ENCODE measurements at places on chromosomes 13 and 19.

DNA sequence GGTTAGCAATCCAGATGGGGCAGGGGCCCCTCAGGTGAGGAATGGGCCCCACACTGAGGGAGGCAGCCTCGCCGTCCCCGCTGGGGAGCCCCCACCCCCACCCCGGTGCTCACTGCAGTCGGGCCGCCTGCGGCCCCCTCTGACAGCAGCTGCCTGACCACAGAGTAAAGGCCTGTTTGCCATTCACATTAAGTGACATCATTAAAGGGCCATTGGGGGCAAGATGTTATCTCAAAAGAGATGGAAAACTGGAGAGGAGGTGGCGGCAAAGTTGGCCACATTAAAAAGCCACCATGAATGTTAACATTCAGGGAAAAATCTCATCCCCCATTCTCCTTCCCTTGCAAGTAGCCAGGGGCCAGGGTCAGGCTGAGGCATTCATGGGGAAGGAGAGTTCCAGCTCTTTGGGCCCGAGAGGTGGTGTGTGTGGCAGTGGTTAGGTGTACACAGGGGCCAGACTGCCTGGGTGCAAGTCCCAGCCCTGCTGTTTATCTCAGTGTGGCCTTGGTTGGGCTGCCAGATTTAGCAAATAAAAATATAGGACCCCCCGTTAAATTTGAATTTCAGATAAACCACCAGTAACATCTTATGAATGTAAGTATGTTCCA, 20.9 kb downstream of the VSTM2B start:
- no peak for DNase-seq

DNA sequence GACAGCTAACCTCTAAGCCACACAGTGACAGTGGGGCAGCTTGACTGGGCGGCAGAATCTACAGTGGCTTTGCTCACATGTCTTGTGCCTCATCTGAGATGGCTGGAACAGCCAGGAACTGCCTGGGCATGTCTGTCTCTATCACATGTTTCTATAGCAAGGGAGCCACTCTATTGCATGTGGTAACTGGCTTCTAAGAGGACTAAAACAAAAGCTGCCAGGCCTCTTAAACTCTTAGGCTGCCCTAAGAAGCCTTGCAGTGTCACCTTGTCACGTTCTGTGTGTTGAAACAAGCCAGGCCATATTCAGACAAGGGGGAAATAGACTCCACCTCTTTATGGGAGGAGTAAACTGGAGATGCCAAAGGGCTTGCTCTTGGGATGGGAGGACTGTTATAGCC, 122.9 kb upstream of the MAB21L1 start:
- no peak for DNase-seq

DNA sequence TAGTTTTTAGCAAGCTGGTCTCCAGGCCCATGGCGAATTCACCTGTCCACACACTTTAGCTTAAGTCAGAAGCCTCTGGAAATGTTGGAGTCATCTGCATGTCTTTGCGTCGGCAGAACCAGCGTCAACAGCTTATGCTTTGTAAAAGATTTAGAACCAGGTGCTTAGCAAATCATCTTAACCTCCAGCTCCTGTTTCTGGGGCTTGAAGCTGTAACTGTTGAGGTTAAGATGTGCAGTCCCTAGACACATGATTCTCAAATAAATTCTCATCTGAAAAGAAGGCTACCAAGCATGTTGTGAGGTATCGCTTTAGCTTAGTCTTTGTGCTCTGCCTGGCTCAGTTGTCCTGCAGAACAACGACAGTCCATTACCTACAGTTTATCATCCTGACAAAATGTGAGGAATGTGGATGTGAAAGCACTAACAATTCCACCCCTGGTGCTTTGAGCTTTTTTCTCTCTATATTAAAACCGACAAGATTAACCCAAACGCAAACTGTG, 4.4 kb downstream of the EFNB2 start:
- no peak for DNase-seq

DNA sequence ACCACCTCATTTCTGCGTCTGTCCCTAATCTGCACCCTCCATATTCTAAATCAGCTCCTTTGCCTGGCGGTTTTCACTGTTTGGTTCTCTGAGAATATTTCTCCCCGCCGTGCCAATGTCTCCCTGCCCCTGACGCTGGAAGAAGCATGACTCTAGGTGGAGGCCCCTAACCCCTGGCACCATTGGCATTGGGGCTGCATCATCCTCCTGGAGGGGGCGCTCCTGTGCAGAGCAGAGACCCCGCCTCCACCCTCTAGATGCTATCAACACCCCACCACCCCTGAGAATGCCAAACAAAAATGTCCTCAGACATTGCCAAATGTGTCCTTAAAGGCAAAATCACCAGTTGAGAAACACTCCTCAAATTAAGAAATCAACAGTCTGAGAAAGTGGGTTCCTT, 6.5 kb downstream of the ZSCAN5B start:
- no peak for DNase-seq

DNA sequence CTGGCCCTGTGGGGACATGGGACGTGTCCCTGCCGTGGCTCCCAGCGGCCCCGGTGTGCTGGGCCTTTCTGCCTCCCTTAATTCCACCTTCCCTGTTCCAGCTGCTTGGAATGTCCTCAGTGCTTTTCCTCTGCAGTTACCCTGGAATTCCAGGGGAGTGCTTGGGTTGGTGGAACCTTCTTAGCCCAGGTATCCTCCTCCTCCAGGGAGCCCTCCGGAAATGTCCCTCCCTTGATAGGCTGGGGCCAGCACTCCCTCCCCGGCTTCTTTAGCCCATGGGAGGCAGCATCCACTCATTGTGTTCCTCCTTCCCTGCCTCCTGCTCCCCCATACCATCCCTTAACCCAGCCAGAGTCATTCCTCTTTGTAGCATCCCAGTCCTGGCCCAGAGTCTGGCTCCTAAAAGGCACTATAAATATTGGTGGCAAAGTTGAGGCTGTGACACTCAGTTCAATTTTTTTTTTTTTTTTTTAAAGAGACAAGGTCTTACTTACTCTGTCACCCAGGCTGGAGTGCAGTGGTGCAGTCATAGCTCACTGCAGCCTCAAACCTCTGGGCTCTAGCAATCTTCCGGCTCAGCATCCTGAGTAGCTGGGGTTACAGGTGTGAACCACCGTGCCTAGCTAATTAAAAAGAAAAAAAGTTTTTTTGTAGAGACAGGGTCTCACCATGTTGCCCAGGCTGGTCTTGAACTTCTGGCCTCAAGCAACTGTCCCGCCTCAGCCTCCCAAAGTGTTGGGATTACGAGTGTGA, 13.7 kb upstream of the SLC7A10 start:
- no peak for DNase-seq

DNA sequence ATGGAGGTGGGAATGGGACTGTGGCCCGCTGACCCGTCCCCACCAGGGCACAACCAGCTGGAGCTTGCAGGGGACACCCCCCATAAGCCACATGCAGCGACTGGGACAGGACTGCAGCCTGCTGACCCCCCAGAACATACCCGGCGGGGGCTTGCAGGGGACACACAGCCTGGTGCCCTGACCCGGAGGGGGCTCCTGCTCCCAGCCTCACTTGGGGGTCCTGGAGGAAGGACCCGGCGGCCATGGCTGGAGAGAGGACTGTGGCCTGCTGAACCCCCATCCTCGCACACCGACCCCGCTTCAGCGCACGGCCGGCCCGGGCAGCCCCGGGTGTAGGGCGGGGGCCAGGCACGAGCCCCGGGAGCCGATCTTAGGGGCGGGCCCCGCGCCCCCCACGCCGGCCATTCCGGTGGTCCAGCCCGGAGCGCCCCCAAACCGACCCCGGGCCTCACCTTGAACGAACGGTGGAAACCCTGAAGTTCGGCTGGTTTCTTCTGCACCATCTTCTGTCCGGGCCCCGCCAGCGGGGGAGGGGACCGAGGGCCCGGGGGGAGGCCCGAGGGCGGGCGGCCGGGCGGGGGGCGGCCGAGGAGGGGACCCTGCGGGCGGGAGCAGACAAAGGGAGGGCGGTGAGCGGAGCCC, 574 bp downstream of the MKNK2 start:
- DNase-seq, result no peak
